Suppressor macrophage treated with lipopolysaccharide for 4 hours (primary cell): ENCODE measurements at places on chromosomes 2 and 18.

- no peak for DNase-seq
Measured at GRCh38 chr2:236848501-236848900, 237.2 kb upstream of the COPS8 start.

DNA sequence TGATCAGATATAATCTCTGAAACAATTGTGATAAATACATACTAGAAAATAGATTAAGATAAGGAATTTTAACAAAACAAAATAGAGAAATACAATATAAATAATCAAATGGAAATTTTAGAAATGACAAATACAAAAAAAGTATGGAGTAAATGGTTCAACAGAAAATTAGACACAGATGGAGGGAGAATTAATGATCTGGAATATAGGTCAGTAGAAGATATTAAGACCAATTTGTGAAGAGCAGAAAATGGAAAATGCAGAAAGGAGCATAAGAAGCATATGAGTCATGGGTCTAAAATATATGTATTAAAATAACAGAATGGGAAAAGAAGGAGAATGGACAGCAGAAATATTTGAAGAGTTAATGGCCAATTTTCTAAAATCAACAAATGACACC, 44.4 kb downstream of the FHOD3 start:
- no peak for DNase-seq

DNA sequence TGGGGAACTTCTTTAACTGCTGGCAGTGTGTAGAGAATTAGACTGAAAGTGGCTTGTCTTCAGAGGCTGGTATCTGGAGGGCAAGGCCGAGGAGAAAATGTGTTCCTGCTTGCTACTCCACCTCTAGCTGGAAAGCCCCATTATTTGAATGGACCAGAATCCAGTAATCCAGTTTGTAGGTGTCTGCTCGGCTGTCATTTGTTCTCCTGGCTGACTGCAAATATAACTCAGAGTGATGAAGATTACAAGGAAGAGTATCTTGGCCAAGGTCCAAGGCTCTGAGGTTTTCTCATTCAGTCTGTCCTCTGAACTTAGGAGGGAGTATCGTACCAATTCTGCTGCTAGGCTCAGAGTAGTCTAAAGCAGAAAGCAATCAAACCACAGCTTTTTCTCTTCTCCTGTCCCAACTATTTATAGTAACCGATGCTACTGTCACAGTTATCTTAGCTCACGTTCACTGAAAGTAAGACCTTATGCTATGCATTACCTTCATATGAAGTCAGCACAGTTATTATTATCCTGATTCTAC, 228.6 kb downstream of the SETBP1 start:
- no peak for DNase-seq

DNA sequence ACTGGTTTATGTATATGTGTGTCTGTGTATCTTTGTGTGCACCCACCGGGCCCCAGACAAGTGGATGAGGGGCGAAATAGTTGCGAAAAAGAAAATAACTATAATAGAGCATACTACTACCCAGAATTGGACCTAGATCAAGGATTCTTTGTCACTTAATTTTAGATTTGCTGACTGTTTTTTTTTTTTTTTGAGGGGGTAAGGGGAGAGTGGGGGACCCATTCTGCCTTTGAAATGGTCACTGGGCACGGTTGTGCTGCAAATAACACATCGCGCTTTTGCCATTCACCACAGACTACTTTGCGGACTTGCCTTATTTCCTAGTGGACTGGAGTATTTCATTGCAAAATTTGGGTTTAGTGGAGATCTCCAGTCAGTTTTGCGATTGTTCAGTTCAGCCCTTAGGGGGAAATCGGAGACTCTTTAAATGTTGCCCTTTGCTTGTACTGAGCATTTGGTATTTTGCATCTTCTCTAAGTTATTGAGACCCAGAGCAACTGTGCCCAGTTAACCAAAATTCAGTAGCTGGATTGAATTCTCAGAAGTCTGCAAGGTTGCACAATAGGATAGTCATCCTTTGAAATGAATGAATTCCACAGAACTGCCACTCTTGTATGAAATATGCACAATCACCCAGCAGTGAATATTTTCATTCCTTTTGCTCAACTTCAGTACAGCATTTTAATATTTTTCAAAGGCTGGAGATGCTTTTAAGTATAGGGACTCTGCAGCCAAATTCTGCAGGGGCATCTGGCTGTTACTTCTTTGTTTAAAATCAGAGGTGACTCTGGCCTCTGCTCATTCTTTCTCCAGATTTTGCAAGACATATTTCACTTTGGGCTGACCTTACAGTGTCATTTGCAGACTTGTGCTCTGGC, 2.9 kb downstream of the TRIB2 start:
- DNase-seq, result no peak

DNA sequence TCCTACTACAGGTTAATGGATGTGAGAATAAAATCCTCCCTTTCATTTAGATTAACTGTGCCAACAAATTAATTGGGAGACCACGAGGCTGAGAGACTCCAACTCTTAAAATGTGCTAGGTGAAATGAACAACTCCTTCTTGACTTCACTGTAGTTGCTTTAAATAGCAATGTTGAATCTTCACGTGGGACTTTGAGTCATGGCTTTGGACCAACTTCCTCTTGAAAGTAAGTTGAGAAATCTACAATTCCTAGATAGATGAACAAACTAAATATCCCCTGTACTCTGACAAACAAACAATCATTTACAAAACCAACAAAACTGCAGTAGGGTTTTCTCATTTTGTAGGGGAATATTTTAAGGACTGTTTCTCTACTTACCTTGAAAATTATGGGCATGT, 291.9 kb upstream of the SPRED2 start:
- DNase-seq, result peak; percentile 70

DNA sequence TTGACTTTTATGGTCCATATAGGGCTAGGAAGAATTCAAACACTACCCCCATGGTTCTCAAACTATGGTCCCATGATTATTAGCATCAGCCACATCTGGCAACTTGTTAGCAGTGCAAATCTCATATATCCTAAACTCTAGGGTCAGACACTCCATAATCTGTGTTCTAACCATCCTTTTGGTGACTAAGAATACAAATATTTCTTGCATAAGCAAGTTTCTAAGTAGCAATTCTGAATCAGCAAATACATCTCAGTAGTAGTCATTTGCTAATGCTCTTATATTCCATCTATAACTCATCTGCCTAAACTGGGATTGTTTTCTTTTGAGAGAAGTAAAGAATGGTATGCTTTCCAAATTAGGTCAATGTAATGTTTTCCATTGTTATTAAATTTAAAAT, 447.3 kb downstream of the TMX3 start:
- DNase-seq, result no peak

DNA sequence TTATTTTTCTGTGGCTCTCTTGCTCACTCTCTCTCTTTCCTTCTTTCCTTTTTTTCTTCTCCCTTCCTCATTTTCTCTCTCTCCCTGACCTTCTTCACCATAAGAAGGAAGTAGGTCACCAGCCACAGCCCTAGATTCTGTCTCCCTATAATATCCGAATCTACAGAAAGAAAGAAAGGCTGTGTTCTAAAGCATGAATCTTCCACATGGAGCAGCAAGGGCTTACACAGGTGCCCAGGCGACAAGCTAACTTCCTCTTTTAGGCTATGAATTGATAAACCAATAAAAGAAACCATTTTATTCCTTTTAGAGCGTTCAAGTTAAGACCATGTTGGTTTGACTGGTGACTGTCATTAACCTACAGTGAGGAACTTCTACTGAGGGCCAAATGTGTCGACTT, 49.3 kb downstream of the CACNB4 start:
- peak; percentile 44 for DNase-seq

DNA sequence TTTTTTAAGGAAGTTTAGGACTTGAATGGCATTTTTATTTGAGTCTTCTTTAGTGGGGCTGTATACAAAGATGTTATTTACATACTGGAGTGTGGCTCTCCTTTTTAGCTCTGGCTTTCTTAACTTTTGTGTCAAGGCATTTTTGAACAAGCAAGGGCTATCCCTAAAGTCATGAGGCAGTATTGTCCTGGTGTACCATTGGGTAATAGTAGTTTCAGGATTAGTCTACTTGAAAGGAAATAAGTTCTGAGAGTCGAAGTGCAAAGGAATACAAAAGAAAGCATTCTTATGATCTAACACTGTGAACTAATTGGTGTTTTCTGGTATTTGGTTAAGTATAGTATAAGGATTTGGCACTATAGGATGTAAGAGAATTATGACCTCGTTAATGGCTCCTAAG, 1.9 kb upstream of the CYP27A1 start:
- DNase-seq, result peak; percentile 54

DNA sequence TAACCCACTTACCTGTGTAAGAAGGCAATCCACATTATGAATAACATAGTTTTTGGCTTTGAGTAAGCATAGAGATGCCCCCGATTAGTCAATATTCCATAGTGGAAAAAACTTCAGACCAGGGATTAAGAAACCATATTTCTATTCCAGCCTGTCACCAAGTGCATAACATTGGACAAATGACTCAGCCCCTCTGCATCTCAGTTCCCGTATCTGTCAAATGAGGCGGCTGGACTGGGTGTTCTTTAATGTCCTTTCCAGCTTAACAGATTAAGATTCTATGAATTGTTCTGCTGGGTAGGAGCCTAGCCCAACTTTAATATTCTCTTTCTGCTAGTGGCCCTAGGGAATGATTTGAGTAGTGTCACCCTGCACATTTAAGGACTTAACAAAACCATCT, 11.8 kb upstream of the FTCDNL1 start:
- DNase-seq, result peak; percentile 20

DNA sequence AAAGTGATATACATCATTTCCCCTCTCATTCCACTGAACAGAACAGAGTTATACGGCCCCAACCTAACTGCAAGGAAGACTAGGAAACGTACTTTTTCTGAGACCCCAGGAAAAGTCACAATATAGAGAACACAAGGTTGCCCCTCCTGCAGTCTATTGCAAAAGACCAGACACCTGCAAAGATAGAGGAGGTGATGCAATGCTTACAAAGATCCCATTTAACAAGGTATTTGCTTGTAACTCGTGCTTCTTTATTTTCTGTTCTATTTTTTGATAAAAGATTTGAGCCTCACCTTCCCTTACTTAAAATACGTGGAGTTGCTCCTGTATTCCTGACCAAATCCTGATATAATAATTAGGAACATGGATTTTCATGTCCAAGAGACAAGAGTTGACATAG, 793.0 kb upstream of the ID2 start:
- no peak for DNase-seq

DNA sequence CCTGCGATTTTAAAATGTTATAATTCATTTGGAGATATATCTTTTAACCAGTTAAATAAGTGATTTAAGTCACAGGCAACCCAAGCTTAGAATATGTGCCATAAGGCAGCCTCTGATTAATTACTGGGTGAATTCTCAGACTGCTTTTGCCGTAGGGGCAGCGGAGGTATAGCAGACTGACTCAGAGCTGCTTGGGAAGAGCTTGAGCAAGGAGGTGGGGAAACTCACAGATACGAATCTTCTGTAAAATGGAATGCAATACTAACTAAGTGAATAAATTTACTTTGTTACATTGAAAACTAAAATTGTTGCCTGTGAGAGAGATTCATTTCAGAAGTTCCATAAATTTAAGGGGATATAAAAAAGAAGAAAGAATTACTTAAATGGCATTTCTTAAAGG, 115.4 kb downstream of the KYNU start:
- DNase-seq, result no peak

- no peak for DNase-seq
Measured at GRCh38 chr2:147917161-147917560, 72.3 kb downstream of the ACVR2A start.

DNA sequence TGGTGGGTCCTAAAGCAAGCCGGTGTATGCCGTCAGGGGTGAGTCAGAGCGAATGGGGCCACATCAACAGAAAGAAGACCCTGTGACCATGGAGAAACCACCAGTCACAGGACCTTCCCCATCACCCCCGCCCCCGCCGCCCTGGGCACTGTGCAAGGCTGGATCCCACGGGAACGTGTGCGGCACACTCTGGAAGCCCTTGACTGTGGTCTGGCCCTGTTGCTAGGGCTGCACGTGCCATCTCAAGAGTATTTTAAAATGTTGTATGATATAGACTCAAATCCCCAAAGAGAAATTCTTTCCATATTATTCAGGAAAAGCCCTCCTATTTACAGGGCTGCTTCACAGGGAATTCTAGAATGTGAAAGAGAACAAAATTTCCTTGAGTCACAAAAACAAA, 174.8 kb downstream of the BCL2 start:
- peak; percentile 8 for DNase-seq

GRCh38 chr2:233189025-233189424, 62.4 kb upstream of the ATG16L1 start:
- DNase-seq, result no peak

DNA sequence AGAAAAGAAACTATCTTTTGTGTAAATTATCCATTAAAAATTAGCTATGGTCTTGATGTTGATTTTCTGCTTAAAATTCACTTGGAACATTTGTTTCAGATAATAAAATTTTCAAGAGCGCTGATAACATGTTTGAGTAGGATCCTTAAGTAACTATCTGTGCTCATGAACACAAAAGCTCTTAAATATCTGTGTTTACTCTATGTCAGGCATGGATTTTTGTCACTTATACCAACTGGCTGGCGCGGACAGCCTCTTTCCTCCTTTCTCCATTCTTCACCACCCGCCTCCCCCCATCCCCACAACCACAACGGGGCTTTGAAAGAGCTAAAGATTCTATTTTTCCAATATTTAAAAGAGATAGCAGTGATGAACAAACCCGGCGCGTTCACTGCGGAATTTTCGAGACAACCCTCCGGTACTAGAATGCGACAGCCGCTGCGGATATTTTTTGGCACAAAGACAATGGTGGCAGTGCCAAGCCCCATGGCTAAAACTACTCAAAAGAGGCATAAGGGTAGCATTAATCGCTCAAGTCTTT, 181.5 kb downstream of the TCF4 start:
- DNase-seq, result no peak

DNA sequence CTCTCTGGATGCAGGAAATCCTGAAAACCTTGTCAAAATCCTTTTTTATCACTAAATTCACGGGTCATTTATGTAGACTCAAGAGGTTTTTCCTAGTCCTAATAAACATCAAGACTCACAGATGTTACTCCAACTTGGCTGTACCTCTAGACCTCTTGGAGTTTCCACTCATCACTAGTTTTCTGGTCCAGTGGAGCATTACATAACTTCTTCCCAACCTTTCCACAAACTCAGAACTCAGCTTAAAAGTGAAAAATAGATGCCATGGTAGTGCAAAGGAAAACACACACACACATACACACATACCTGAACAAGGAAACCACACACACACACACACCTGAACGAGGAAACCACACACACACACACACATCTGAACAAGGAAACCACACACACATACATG, 807.2 kb downstream of the LRP1B start:
- no peak for DNase-seq
